ENCODE measurements at places on chromosomes 5 and 9.

DNA sequence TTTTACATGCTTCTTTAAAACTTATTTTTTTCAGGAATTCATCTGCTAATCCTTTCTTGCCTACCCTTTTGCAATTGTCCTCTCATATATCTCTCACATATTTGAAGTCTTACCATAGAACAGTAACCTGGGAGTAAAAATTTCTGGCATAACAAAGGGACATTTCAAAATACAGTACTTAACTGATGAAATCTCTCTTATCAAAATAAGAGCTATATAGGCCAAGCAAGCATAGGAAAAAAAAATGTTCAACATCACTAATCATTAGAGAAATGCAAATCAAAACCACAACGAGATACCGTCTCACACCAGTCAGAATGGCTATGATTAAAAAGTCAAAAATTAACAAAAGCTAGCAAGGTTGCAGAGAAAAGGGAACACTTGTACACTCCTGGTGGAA, 2062.7 kb upstream of the CDH6 start:
- no peak for DNase-seq

DNA sequence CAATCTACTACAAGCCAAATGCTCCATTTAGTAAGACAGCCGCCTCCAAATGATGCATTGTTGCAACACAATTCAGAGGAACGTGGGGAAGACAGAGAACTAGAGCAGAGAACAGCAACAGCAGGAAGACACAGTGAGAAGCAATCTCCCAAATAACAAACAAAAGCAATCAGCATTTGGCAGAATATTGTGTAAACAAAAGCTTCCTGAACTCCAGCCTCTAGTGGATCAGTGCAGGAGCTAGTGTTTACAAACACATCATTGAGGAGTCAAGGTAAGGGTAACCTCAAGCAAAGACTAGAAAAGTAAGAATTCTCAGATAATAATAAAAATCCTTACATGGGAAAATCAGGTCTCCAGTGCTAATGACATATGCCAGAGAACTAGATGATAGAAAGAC, 20.6 kb downstream of the FST start:
- DNase-seq = no peak

GRCh38 chr9:97604901-97605645, 28.1 kb downstream of the TSTD2 start:
- no peak for DNase-seq

DNA sequence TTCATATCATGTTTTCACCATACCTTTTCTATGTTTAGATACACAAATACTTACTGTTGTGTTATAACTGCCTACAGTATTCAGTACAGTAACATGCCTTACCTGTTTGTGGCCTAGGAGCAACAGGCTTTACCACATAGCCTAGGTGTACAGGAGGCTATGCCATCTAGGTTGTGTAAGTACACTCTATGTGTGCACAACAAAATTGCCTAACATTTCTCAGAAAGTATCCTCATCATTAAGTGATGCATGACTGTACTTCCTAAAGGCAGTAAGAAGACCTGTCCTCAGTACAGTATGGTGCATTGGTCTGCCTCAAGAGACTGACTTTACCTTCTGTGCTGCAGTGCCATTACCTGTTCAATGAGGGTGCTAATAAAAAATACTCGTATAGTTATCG, 7.9 kb downstream of the TXN start:
- DNase-seq = no peak

- no peak for DNase-seq
These were observed 14.5 kb upstream of the LPCAT1 start for GRCh38 chr5:1538276-1538675.

- DNase-seq = no peak
These were observed 56.0 kb upstream of the OR13F1 start for GRCh38 chr9:104448036-104448435.

- DNase-seq = no peak
These were observed 26.6 kb downstream of the AK3 start for GRCh38 chr9:4714266-4715016.

DNA sequence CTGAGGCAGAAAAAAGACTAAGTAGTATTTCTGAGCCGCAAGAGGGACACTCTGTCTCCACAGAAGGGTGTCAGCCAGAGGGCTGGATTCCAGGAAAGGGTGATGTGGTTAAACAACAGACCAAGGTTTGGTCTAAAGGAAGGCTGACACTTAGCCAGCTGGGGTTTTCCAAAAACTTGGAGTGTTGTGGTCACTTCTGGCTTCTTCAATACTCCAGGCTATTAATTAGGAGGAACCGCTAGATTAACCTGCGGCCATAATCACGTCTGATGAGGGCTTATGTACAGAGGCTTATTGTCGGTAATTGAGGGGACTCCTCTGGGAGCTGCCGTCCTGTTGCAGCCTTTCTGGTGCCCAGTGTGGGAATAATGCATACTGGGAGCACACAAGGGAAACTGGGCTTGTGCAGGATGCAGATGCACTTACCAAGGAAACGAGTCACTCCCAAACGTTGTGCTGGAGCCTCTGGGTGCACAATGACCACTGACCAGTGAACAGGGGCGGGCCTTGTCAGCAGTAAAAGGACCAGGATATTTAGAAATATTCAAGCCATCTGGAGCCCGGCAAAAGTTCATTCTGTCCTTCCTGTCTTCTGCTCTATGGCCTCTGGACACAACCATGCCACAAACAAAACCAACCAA, 70.2 kb upstream of the TUT7 start:
- DNase-seq = no peak

DNA sequence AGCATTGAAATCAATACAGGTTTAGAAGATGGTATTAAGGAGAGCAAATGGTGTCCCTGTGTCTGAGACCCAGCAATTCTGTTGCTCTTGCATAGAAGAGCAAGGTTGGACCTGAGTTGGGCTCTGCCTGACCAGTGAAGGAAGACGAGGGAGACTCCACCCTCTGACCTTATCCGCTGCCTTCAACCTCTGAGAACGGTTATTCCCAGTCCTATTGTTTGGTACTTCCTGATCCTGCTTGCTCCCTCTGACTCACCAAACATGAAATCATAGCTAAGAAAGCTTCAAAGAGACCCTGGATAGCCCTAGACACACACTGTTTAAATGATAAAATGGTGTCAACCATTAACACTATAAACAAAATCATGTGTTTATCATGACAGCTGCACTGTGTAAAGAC, 218.5 kb downstream of the PLK2 start:
- DNase-seq = no peak

DNA sequence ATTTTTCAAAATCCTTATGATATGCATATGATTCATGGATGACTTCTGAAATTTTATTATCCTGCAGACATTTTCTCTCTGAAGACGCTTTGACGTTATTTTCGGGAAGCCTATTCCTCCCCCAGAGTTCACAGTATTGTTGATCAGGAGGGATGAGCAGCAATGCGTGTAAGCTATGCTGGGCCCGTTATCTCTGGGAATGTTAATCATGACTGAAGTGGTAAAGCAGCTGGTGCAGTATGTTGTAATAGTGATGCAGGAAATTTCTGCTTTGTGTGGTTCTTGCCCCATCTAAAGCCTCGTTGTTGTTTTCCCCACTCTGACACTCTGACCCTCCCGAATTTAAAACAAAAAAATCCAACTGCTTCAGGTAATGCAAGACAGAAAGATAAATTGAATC, 1797.8 kb upstream of the WWC1 start:
- no peak for DNase-seq

GRCh38 chr5:15522187-15522520, 22.2 kb downstream of the FBXL7 start:
- no peak for DNase-seq
